ENCODE measurements at places on chromosomes 6 and 20. TPM values are rescaled to one million over a fixed set of nuclear protein-coding genes. Genes with fewer than 3 reads are reported as not detected.

LRRN4 gene
- total RNA-seq: 227 TPM

FOXQ1 gene
- not detected for total RNA-seq

DNAH8 gene
- not detected for total RNA-seq

ULBP2 gene
- total RNA-seq: not detected

MTFR2 gene
- total RNA-seq: 1.3 TPM

RGS17 gene
- 0.15 TPM for total RNA-seq

IMPG1 gene
- total RNA-seq: 0.74 TPM
